Mammary microvascular endothelial cell (primary cell): ENCODE measurements at places on chromosomes 2 and 18. TPM values are rescaled to one million over a fixed set of nuclear protein-coding genes. Genes with fewer than 3 reads are reported as not detected.

Gene SH3BP4
- total RNA-seq, result 56.4 and 63.5 TPM in 2 replicates

Gene RNF125
- total RNA-seq, result 3.5 and 4.0 TPM in 2 replicates

Gene COLEC12
- 1.7 TPM in 2 replicates for total RNA-seq

Gene FAM237A
- total RNA-seq, result not detected in 2 replicates

Gene BMP10
- total RNA-seq, result not detected in 2 replicates

Gene TGFA
- total RNA-seq, result 3.1 and 4.7 TPM in 2 replicates

Gene UGT1A6
- not detected in 2 replicates for total RNA-seq

Gene MRPS9
- 21.6 and 21.7 TPM in 2 replicates for total RNA-seq

Gene EFEMP1
- total RNA-seq, result 1,504 and 1,597 TPM in 2 replicates

Gene LRRTM1
- not detected in 2 replicates for total RNA-seq

Gene RGPD4
- not detected in 2 replicates for total RNA-seq

Gene CCDC141
- 0.13 and 0.44 TPM in 2 replicates for total RNA-seq

Gene SEMA4F
- total RNA-seq, result 3.7 and 5.0 TPM in 2 replicates

Gene IL1A
- 4.9 and 5.5 TPM in 2 replicates for total RNA-seq

Gene VAMP5
- 201 and 217 TPM in 2 replicates for total RNA-seq
